ENCODE measurements at places on chromosomes 2 and 18.

- DNase-seq = no peak
Observed at GRCh38 chr2:201904538-201905420, 98.4 kb downstream of the CDK15 start.

DNA sequence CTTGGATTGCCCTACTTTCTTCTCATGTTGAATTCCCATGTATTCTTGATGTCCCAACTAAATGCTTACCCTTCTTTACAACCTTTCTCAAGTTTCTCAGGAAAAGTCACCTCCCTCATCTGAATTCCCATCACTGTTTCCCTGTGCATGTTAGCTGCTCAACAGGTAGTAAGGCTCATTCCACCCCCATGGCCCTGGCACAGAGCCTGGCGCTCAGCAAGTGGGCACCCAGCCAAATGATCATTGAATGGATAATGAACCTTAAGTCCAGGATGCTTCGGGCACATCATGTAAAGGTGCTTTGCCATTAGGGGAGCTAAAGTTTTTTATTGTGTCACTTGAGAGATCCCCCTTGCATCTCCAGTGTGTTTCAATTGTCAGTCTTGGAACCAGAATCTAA, 124.0 kb downstream of the PKP4 start:
- DNase-seq = no peak

GRCh38 chr2:73457982-73458381, 72.3 kb downstream of the ALMS1 start:
- no peak for DNase-seq

- DNase-seq = no peak
Observed at GRCh38 chr2:25155401-25155800, 13.0 kb downstream of the POMC start.

DNA sequence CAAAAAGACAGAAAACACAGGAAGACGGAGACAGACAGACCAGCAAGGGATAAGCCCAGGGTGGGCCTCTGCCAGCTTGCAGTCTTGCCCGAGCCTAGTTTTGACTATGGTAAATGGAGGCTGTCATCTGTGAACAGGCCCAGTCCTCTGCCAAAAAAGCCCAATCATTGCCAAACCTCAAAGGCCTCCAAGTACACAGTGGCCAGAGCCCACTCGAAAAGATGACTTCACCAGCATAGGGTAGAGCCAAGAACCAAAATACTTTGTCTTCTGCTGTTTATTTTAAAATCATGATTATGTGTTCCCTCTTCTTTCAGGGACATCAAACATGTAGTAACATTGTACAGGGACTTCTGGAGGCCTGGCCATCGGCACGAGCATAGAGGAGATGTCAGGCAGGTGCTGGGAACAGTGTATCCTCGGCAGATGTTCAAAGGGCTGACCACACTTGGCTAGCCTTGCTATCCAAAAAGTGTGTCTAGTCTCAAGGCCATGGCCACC, 66.0 kb downstream of the TTC32 start:
- no peak for DNase-seq

DNA sequence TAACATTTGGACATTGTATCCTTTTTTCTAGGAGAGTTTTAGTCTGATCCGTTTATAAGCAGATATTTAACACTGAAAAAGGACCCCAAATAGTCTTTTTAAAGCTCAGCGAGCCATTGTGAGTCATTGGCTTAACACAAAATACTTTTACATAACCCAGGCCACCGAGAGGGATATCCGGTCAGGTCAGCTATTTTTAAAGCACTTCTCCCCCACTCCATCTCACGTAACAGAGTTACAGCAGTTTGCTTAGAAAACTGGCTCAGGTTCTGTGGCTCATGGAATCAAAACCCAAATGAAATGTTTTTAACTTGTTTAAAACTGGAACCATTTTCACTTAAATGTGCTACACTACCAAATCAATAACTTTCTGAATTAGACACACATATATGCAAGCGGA, 23.9 kb downstream of the COL4A3 start:
- no peak for DNase-seq

GRCh38 chr2:21411741-21412140, 288.0 kb downstream of the TDRD15 start:
- DNase-seq = no peak

- no peak for DNase-seq
Observed at GRCh38 chr2:10588931-10589330, 100.8 kb downstream of the NOL10 start.

DNA sequence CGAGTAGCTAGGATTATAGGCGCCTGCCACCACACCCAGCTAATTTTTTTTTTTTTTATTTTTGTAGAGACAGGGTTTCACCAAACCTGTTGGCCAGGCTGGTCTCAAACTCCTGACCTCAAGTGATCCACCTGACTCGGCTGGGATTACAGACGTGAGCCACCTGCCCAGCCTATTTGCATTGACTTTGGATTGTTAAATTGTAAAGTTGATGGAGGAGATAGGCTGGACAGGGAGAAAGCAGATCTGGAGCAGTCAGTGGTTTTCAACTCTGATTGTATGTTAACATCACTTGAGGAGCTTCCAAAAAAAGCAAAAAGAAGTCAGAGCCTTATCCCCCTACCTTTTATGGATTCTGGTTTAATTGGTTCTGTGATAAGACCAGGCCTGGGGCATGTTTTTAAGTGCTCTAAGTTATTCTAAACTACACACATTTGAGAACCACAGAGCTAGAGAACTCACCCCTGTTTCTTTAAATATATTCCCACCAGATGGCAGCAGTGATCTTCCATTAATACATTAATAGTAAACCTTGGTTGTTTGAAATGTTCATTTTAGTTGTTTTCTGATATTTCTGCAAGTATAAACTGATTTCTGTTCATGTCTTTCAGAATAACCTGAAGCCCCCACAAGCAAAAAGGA, 7.5 kb downstream of the C2orf49 start:
- DNase-seq = no peak

DNA sequence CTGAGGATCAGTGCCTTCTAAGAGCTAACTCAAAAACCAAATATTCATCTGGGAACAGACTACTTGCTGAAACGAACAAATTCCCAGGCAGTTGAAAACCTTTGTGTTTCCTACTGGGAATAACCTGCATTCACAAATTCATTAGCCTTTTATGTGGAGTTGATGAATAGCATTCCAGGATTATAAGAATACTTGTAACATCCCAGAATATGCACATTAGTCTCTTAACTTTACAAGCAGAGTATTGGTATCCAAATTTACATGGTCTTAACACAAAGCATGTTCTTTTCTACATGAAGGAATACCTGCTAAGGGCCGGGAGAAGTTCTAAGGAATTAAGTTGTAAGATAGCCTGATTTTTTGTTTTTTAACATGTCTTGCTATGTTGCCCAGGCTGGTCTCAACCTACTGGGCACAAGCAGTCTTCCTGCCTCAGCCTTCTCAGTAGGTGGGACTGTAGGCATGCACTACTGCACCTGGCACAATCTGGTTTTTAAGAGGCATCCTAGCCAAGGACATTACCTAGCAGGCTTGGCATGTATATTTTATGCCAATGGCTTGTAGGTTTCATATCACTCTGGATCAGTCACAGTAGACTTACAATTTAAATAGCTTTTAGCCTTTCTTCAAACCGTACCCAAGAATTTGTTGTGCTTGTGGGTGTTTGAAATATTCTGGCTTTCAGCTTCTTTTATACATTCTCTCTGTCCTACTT, 50.7 kb downstream of the MGAT5 start:
- DNase-seq = no peak

- DNase-seq = no peak
Observed at GRCh38 chr2:9897331-9897737, 54.1 kb downstream of the TAF1B start.

- no peak for DNase-seq
Observed at GRCh38 chr18:650428-650858, 7.0 kb upstream of the TYMS start.

GRCh38 chr2:230938516-230939065, 13.5 kb upstream of the GPR55 start:
- no peak for DNase-seq

GRCh38 chr2:222572751-222573174, 83.1 kb downstream of the FARSB start:
- DNase-seq = no peak

GRCh38 chr2:226773291-226773690, 26.3 kb downstream of the IRS1 start:
- DNase-seq = no peak

GRCh38 chr2:73822276-73822675, 6.5 kb upstream of the STAMBP start:
- DNase-seq = no peak

- no peak for DNase-seq
Observed at GRCh38 chr2:86238354-86238753, 39.1 kb downstream of the MRPL35 start.

GRCh38 chr2:43114210-43114609, 112.2 kb downstream of the ZFP36L2 start:
- DNase-seq = no peak

- no peak for DNase-seq
Observed at GRCh38 chr2:12317814-12318426, 398.8 kb upstream of the TRIB2 start.
